ENCODE measurements at places on chromosomes 1 and 21.
A peak's percentile ranks its signal among the peaks of the same experiment; 100 is the strongest.

GRCh38 chr1:94142022-94142421, 21.1 kb upstream of the ABCA4 start:
- DNase-seq = no peak

GRCh38 chr21:15526798-15527197, 203.0 kb upstream of the USP25 start:
- DNase-seq = no peak

DNA sequence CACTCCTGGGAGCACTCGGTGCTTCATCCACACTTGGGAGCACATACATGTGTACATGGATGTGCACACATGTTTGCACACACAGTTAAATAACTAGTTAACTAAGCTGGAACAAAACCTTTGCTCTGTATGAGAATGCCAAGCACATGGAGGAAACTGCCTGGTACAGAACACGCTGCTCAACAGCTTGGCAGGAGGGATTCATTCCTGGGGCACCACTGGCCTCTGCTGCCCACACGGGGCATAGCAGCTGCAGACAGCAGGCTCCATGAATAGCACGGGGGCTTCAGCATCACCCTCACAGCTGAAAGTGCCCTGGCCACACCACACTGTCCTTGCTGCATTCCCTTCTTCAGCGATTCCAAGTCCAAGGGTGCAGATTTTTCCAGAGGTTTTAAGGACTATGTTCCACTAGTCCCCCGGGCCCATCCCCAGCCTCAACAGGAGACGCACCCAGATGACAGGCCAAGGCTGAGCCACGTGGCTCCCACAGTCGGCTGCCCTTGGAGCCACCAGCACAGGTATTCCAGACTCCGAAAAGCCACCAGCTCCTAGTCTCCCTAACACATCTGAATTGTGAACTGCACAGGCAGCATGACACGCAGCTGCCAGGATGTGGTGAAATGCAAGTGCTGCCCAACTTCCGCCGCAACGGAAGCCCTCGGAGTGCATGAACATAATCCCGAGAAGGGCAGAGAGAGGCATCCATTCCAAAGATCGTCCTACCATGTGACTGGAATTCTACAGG, 16.9 kb downstream of the NPHP4 start:
- peak; percentile 43 for DNase-seq

DNA sequence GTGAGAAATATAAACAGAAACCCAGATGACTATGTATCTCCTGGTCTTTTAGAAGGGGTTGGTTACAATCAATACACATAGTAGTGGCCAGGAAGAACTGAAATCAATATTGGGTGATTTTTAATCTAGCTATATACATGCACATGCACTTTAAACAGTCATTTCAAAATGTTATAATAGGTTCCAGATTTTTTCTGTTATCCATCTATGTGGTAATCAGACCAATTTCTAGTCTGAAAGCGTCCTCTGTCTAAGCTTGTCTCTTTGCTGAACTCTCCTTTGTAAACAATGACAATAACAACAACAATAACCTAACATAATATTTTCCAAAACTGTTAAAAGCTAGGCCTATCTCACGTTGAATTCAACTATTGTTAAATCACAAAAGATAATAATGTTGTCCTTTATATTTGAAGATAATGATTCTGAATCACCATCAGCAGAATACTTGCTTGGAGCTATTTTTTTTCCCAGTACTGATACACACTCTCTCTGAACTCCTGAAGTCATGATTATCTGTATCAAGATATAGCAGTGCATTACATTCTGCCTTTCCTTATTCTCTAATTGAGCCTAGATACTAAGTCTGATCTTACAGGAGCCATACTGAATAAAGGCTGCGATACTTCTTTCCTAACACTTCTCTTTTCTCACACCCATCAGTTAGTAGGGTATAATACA, 496.8 kb upstream of the ZRANB2 start:
- DNase-seq = no peak

GRCh38 chr21:38293113-38293512, 36.3 kb downstream of the KCNJ15 start:
- no peak for DNase-seq

- DNase-seq = no peak
Observed at GRCh38 chr1:178565586-178565985, 52.7 kb downstream of the TEX35 start.

GRCh38 chr1:203686091-203686632, 59.5 kb downstream of the ATP2B4 start:
- DNase-seq = no peak

- no peak for DNase-seq
Observed at GRCh38 chr1:93132638-93133037, 47.6 kb downstream of the TMED5 start.

- DNase-seq = peak; percentile 68
Observed at GRCh38 chr1:36411674-36412648, 14.3 kb upstream of the LSM10 start.

- no peak for DNase-seq
Observed at GRCh38 chr21:44999972-45000636, 60.3 kb downstream of the SLX9 start.

- no peak for DNase-seq
Observed at GRCh38 chr1:39381839-39382238, 109.6 kb upstream of the BMP8A start.

- no peak for DNase-seq
Observed at GRCh38 chr1:158145173-158145719, 35.4 kb upstream of the CD1D start.

DNA sequence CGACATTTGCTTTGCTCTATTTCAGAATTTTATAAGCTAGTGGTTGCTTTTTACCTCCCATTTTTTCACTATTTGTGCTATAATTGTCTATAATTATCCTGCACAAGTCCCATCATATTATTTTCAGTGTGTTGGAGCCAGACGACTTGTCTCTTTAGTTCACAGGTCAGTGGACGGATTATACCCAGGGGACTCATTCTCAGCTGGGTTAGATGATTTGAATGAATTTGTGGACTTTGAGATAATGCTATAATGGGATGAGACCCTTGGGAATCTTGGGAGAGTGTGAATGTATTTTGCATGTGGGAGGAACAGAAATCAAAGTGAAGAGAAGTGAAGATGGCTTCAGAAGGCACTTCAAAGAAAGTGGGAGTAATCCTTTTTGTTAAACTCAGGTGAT, 31.5 kb upstream of the KCNK1 start:
- DNase-seq = no peak

DNA sequence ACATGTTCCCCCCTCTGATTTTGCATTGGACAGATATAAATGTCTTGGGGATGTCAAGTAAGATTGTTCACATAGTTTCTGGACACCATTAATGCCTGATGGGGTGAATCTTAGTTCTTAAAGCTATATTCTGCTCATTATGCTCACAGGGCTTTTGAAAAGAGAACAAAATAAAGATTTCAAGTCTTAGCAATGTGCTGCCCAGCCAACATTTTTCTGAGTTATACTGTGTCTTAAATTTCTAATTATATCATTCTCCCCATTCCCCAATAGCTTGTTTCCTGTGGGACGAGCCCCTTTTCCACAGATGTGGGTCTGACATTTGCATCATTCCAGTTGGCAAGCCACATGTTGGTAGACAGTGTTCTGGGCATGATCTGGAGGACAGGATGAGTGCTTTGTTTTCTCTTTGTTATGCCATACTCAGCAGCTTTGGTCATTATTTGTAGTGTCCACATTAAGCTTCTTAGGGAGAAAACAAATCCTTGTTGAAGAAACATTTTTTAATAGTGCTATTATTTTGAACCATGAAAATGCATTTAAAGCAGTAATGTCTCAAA, 32.8 kb downstream of the MTARC1 start:
- no peak for DNase-seq

DNA sequence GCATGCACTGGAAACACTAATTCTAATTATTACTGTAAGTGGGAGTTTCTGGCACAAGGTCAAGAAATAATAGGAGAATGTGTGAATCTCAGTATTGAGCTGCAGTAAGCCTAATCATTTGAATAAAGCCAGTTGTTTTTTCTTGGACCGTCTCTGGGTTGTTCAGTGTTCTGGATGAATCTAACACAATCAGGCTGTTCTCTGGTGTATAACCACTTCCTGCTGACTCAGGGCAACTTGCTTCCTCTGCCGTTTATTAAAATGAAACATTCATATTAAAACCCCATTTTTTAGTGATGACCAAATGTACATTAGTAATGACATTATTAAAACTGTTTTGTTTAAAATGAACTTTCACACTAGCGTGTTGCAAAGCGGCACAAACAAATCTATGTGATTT, 273.1 kb upstream of the SNX7 start:
- no peak for DNase-seq

DNA sequence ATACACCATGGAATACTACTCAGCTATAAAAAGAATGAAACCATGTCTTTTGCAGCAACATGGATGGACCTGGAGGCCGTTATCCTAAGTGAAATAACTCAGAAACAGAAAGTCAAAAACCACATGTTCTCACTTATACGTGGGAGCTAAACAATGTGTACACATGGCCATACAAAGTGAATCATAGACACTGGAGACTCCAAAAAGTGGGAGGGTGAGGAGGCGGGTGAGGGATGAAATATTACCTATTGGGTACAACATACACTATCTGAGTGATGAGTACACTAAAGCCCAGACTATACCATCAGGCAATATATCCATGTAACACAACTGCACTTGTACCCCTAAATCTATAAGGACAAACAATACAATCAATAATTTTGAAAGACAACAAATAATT, 39.5 kb upstream of the FAM20B start:
- DNase-seq = no peak

- no peak for DNase-seq
Observed at GRCh38 chr21:29155933-29156260, 25.5 kb downstream of the MAP3K7CL start.

GRCh38 chr1:56385314-56385713, 194.0 kb downstream of the PLPP3 start:
- DNase-seq = no peak

DNA sequence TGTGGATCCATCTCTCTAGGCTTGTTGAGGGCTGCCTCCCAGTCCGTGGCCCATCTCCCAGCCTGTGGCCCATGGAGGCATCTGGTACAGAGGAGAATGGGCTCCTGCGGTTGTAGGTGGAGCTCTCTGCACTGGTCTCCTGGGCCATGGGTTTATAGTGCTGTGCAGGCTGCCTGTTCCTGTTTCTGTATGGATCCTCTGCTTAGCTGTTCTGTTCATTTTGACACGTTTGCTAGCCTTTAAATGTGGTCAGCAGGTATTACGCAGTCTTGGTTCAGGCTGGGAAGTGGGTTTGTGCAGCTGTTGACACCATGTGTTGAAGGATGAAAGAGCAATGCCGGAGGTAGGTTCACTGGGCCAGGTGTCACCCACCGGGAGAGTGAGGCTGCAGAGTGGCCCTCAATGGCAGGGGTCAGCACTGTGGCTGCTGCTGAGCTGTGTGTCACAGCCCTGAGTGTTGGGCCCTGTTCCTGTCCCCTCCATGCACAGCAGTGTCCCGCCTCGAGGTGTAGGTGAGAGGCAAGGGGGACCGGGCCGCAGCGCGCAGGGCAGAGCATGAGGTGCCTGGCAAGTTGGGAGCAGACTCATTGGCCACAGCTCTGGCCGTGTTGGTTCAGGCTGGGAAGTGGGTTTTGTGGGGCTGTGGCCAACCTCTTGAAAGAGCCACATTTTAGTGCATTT, 39.0 kb downstream of the SNAP47 start:
- DNase-seq = peak; percentile 81

DNA sequence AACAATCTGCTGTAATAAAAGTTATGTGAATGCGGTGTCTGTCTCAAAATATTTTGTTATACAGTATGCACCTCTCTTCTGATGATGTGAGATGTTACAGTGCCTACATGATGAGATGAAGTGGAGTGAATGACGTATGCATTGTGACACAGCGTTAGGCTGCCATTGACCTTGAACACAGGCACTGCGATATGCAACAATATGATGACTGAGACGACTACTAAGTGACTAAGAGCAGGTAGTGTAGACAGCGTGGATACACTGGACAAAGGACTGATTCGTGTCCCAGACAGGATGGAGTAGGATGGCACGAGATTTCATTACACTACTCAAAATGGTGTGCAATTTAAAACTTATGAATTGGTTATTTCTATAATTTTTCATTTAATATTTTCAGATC, 8.4 kb downstream of the SGIP1 start:
- no peak for DNase-seq

- no peak for DNase-seq
Observed at GRCh38 chr1:215344539-215344938, 222.6 kb upstream of the KCTD3 start.

DNA sequence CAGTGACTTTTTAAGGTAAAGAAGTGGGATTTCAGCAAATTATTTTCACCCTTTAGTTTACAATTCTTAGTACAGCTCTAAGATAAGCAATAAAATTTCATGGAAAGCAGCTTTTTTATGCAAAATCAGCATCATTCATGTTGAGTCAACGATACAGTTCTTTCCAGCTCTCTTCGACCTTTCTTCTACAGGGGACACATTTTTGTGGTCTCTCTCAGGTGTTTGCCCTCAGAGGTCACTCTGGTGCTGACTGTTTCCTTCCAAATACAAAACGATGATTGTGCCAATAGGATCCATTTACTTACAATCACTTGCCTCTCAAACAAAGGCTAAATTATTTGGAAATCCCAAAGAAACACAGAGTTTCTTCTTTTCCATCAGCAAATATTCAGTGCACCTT, 51.0 kb downstream of the PSMG1 start:
- no peak for DNase-seq

DNA sequence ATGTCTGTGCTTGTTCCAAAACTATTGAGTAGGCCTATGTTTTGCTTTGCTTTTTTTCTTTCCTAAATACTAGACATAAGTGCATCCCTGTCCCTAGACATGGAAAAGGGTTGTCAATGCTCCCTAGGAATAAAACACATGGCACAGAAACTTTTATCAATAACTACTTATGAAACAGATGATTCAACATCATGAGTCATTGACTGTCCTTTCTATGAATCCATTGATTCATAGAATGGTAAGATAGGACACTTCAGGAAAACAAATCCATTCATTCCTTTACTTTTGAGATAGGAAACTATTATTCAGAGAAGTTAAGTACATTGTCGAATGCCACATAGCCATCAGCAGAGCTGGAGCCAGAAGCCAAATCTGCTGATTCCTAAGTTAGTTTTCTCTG, 147.5 kb downstream of the TSEN15 start:
- no peak for DNase-seq

DNA sequence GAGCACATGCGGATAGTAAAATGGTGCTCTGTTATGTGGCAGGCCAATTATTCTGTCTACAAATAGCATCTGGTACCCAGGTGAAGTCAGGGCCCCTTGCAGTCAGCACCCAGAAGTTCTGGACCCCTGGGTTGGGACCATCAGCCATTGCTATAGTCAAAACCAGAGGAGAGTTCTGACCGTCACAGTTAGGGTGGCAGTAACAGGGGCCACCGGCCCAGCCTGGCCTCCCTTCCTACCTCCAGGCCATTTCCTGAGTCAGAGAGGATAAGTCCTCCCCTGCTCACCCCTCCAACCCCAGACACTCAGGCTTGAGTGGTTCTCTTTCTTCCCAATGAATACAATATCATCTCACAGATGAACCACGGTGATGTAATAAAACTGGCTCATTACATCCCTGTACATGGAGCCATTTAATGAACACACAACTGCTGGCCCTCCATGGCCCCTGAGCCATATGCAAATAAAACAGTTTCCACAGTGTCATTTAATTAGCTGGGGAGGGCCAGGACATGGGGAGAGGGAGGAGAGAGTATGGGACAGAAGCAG, 673.6 kb downstream of the MATN1 start:
- no peak for DNase-seq

GRCh38 chr1:184895086-184895485, 79.2 kb downstream of the NIBAN1 start:
- DNase-seq = no peak

Data from CD8-positive, alpha-beta T cell (primary cell).